Coronary artery (tissue), 2 donors: ENCODE measurements at places on chromosomes 5 and 9.

DNA sequence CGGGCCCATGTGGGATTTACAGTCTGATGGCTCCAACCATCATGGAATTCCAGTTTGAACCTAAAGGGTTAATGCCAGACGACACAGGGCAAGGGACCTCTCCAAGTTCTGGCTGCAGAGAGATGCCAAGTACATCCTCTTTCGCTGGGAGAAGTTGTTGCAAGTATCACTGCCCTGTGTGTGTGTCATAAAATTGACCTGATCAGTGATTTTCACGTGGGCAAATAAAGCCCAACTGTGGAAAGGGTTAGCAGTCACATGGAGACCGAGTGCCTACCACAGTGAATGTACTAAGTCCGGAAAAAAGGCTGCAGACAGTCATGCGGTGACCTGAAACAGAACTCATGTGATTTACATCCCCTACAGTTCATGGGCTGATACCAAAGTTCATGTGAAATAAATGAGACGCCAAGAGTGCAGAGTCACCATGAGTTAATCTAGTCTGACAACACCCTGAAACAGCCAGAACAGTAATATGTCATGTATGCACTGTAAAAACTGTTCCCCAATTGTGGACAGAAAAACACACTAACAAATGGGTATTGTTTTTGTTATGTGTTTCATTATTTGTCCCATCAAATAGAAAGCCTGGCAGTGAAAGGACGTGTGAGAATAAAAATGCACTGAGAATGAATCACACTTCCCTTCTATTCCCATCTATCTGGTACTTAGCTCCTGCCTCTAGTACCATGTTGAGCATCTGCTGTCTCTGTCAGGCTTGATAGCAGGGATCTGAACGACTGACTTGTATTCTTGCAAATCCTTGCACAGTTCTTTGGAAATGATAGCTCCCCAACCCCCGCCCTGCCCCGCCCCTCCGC is 115.7 kb downstream of the SUSD1 start:
- DNase-seq, result no peak

GRCh38 chr5:93425096-93425495 is 155.9 kb downstream of the NR2F1-AS1 start:
- DNase-seq, result no peak

DNA sequence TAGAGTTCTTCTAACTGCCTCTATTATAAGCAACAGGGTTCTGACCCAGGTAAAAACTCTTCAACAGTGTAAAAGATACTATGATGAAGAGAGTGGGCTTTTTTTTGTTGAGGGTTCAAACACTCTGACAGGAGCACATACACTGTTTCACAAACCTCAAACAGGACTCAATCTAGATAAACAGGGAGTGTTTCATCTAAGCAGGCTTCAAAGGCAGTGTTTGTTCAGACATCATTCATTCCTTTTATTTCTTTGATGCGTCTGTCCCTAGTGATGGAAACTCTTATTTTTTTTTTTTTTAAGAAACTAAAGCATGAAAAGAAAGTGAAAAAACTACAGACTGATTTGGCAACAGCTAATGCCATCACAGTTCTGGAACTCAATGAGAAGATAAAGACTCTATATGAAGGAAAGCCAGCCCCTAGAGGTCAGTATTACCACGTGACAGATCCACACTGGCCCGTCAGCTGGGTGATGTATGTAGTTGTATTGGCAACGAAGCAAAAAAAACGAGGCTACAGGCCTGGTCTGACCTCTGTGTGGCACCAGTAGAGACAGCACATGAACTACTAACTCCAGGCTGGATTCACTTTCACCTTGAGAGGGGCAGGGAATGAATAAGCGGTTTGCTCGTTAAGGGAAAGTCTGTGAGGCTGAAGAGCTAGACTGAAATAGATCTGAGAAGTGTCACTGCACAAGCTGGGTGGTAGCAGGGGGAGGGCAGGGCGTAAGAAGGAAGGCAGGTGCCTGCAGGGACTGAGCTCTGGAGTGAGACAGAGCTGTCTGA is 172.2 kb downstream of the CCDC192 start:
- no peak for DNase-seq

DNA sequence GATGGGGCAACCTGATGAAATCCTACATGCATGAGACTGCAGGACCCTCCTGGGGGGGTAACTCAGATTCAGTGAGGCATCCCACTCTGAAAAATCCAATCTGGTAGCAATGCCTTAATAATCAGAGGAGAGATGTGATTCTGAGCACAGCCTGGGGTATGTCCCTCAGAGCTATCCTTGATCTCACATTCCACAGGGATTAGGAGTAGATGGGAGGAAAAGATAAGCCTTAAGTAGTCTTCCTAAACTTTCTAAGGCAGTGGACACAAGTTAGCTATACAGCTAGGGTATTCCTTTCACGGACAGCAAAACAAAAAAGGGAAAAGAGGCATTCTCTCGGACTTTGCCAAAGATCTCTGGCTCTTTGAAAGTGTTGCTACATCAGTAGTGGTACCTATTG is 3.9 kb upstream of the SPATA9 start:
- DNase-seq, result no peak

DNA sequence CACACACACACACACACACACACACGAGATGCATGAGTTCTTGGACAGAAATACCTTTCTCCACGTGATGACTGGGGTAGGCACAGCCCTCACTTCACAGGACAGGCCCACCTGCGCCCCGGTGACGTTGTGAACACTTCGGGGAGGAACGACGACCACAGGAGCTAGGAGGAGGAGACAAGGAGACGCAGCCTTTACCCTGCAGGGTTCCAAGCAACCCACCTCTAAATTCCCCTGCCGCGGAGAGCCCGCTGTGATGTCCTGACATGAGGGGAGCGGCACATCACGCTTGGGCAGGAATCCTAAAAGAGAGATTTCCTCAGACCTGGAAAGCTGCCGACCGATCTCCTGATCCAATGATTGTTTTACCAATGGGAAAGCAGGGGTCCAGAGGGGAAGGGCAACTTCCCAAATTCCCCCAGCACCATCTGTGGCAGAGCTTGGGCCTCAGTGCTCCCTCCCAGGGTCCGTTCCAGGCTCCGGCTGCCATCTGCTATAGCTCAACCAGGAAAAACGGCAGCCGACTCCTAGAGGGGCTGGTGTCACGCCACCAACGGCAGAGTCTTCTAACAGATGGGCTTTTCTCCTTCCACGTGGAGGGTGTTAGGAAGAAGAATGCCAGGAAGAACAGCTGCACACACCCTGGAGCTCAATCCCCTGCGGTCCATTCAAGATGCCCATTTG is 10.1 kb downstream of the IGFBPL1 start:
- no peak for DNase-seq

DNA sequence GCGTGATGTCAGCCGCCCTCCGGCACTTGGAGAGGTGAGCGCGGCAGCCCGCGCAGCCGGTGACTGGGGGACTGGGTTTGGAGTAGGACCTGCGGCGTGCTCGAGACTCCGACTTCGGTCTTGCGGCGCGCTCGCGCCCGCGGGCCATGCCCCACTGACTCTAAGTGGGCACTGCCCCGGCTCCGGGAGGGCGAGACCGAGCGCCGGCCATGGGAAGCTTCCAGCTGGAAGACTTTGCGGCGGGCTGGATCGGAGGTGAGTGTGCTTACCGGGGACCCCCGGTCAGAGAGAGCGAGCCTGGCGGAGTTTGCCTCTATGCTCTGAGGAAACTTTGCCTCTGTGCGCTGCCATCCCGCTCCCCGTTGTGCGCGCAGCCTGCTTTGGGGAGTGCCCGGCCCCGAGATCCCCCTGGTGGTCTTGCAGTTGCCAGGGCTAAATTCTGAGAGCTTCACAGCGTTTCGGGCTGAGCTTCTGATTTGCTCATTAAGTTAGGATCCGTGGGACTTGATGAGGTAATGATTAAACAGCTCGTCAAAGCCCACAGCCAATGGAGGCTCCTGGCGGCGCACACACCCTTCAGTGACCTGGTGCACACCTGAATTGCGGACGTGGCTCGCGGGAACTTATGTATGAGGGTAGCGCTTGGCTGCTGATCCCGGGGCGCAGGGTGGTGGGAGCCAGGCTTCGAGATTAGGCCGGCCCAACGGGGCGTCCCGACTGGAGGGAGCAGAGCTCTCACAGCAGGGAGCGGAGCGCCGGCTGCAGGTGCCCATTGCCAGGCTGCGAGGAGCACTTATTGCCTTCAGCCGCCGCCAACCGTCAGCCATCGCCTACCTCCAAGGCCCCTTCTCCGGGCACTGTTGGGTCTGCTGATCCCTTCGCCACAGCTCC is at the start of gene SLC25A48:
TSS of gene SLC25A48 (plus strand) at position 25 of the 891 bp plus-strand sequence. CDS start at position 210, 185 bp downstream.
- peak; percentile 67 for DNase-seq

GRCh38 chr9:71685394-71685793 is 82.9 kb downstream of the CEMIP2 start:
- DNase-seq, result no peak

- DNase-seq, result no peak
Observed at GRCh38 chr5:98905857-98906688, 22.7 kb downstream of the CHD1 start.
